CD4-positive, alpha-beta T cell treated with Interleukin-4 for 4 hours (primary cell): ENCODE measurements at places on chromosomes 12 and 14.
A peak's percentile ranks its signal among the peaks of the same experiment; 100 is the strongest.

- DNase-seq = peak; percentile 52
Observed at GRCh38 chr12:47207340-47207717, 127.6 kb upstream of the AMIGO2 start.

GRCh38 chr14:52348279-52348678 lies 34.2 kb downstream of the PTGER2 start:
- DNase-seq = no peak

- no peak for DNase-seq
Observed at GRCh38 chr14:75127903-75128595, 1.2 kb upstream of the NEK9 start.

DNA sequence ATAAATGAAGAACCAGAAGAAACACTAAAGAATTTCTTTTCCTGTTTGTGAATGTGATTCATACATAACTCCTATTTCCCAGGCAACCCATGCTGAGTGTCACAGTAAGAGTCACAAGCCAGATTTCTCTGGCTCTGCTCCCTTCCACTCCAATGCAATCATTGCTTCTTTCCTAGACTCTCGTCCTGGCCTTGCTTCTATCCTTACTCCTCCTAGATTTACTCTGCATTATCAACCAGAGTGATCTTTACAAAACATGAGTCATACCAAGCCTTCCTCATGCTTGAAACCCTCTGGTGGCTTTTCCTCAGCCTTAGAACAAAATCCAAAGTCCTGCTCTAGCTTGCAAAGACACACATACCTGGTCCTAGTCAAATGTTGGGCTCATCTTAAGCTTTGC lies 13.3 kb downstream of the IL22 start:
- no peak for DNase-seq

- no peak for DNase-seq
Observed at GRCh38 chr14:20262642-20263128, 23.6 kb downstream of the OR11H4 start.

- no peak for DNase-seq
Observed at GRCh38 chr12:110744601-110745264, 2.0 kb upstream of the PPP1CC start.

GRCh38 chr12:107938446-107938845 lies 163.9 kb downstream of the ASCL4 start:
- no peak for DNase-seq

- DNase-seq = no peak
Observed at GRCh38 chr14:104158827-104159798, 20.7 kb downstream of the KIF26A start.

- no peak for DNase-seq
Observed at GRCh38 chr12:8819666-8819980, 2.8 kb upstream of the A2ML1 start.

- DNase-seq = no peak
Observed at GRCh38 chr14:39467889-39468524, 35.8 kb upstream of the FBXO33 start.

GRCh38 chr14:87148655-87149054 lies 844.3 kb downstream of the GALC start:
- DNase-seq = no peak

- DNase-seq = no peak
Observed at GRCh38 chr12:94732367-94732990, 82.1 kb upstream of the TMCC3 start.

DNA sequence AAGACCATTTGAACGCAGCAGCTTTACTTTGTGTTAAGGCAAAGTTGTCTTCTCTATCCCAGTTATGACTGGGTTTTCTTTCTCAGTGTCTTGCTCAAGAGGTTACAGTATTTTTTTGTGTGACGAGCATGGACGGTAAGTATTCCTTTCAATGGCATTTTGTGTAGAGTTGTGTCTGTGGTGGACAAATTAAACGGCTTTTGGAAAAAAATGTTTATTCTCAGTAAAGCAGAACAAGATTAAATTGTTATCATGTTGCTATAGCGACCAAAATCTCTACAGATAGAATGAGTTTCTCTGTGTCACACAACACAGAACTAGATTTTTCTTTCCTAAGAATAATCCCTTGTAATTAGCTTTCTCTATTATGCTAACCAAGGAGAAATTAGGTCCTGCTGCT lies 417.1 kb downstream of the AEBP2 start:
- DNase-seq = no peak

DNA sequence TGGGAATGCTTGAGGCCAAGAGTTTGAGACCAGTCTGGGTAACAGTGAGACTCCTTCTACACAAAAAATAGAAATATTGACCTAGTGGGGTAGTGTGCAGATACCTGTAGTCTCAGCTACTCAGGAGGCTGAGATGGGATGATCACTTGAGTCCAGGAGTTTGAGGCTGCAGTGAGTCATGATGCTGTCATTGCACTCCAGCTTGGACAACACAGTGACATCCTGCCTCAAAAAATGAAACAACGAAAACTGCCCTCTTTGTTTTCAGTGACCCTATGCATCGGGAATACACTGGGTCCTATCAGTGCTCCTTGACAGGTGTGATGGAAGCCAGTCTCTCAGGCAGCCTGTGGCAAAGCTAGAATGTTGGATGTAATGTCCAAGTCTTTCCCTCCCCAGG lies 311.5 kb upstream of the OR4E1 start:
- no peak for DNase-seq

- no peak for DNase-seq
Observed at GRCh38 chr12:102172436-102172835, 25.2 kb downstream of the PMCH start.

GRCh38 chr12:11819643-11820042 lies 170.2 kb downstream of the ETV6 start:
- no peak for DNase-seq

- no peak for DNase-seq
Observed at GRCh38 chr12:58487678-58488161, 432.6 kb downstream of the LRIG3 start.

DNA sequence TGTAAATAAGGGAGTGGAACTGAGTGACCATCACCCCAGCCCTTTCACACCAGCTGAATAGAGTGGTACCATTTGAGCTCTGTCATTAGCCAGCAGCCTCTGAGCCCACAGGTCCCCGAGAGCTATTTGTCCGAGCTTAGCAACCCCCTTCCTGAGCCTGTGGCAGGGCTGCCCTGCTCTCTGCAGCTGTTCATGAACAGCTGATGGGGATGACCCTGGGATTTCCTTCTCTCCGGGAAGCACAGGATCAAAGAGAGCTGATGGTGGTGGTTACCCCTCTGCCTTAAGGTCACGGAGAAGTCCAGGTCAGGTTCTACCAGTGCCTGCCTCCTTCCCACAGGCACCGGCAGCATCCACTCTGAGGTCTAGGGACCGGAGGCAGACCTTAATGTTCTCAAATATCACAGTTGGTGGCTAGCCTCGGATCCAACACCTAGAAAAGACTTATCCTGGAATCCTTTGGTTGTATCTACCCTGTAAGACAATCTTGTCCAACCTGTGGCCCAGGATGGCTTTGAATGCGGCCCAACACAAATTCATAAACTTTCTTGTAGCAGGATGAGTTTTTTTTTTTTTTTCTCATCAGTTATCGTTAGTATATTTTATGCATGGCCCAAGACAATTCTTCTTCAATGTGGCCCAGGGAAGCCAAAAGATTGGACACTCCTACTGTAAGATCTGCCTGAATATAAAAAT lies 81.1 kb downstream of the ESRRB start:
- no peak for DNase-seq

- no peak for DNase-seq
Observed at GRCh38 chr14:77002335-77002734, 26.2 kb downstream of the IRF2BPL start.

GRCh38 chr14:43116341-43116740 lies 1390.7 kb downstream of the FSCB start:
- DNase-seq = no peak

DNA sequence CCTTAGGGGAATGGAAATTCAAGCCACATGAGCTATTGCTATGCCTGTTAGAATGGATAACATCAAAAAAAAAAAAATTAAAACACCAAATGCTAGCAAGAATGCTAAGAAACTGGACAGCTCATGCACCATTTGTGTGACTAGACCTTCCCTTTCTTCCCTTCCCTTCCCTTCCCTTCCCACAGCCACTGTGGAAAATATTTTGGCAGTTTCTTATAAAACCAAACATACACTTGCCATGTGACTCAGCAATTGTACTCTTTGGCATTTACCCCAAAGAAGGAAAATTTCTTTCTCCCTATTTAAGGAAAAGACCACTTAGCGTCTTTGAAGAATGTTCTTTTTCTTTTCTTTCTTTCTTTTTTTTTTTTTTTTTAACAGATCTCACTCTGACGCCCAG lies 49.1 kb upstream of the FKBP4 start:
- DNase-seq = no peak

GRCh38 chr14:54643696-54644176 lies 76.8 kb downstream of the SAMD4A start:
- no peak for DNase-seq
